GM20000 (cell line): ENCODE measurements at places on chromosomes 1 and 21.

- no peak for DNase-seq
Observed at GRCh38 chr1:193558491-193559028, 372.1 kb upstream of the B3GALT2 start.

DNA sequence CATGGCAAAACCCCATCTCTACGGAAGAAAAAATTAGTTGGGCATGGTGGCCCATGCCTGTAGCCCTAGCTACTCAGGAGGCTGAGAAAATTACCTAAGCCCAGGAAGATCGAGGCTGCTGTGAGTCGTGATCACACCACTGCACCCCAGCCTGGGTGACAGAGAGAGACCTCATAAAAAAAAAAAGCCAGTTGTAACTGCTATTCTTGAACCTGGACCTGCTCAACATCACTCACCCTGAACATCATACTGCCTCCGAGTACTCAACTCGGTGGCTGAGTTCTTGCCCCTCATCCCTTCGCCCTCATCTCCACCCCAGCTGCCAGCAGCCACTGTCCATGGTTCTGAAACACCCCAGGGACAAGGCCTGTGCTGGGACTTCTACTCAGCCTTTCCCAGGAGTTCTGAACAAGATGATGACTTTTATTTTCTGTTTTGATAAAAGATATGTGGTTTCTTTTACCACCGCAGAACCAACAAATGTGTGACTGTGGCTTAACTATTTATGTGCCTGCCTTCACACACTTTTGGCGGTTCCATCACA lies 5.4 kb upstream of the DISP3 start:
- no peak for DNase-seq

- DNase-seq, result no peak
Observed at GRCh38 chr1:217542136-217542777, 88.6 kb downstream of the GPATCH2 start.

DNA sequence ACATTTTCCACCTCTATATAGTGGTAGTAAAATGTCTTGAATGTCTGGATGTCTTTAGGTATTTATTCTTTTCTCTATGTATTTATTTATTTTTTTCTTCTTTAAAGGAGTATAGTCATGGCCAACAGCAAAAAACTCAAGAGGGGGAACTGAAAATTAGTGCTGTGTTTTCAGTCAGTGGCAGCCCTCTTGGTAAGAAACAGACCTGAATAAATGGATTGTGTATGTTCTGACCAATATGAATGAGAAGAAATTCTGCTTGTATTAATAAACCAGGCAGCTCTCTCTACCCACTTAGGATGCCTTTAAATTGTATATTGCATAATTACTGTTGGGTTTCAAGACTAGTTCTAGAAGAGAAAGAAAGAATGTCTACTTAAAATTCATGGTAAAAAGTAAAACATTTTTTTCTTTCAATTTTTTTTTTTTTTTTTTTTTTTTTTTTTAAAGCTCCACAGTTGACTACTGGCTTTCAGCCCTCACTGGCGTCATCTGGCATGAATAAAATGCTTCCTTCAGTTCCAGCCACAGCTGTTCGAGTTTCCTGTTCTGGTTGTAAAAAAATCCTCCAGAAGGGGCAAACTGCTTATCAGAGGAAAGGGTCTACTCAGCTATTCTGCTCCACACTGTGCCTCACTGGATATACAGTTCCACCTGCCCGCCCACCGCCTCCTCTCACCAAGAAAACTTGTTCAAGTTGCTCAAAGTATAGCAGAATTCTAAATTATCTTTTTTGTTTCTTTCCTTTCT lies 101.6 kb downstream of the ZMYM4 start:
- DNase-seq, result no peak

DNA sequence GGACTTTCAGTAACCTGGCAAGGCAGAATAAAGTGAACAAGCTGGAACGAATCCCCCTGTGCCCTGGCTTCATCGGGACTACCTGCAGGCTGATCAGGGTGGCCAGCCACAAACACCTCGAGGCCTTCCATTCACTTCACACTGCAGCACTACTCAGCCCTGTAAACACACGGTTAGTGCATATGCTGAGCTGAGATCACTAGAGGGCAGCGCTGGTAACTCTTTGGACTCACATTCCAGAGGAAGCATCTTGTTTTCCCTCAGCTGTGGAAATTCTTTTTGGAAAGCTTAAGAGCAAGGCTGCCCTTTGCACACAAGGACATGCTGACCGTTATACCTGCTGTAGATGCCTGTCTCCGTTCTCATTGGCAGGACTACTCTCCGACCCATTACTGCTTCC lies 32.1 kb downstream of the PCSK9 start:
- DNase-seq, result no peak

DNA sequence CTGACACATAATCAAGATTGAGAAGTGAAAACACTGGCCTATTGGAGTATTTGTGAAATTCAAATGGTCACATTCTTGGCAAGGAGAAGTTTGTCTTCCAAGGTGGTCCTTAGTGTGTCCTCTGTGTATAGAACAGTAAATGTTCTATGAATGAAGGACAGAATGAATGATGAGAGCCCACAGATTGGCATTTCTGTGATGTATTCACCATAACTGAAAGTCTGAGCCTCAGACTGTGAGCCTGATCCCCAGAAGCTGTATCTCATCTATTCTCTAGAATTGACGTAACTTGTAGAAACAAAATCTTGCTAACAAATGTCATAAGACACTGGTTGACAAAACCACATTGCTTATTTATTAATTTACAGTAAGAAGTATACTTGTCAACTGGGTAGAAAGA lies 111.5 kb upstream of the ETV3 start:
- DNase-seq, result no peak

GRCh38 chr1:66271904-66272254 lies 262.1 kb upstream of the SGIP1 start:
- no peak for DNase-seq

- no peak for DNase-seq
Observed at GRCh38 chr21:39885119-39885848, 18.0 kb downstream of the PCP4 start.

DNA sequence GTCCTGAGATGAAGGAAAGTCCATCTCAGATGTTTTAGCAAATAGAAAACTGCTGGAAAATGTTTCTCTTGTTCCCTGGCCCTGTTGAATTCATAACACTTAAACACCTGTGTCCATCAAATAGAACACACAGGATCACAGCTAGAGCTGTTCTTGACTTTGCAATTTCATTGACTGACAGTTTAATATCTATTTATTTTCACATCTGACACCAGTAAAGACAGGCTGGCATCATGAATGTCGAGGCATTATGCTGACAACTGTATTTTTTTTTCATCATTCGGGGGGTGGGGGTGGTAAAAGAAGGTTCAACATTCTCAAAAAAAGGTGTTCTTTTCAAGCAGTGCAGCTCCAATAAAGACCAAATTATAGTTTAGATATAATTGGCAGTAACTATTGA lies 591.2 kb upstream of the PTBP2 start:
- no peak for DNase-seq

DNA sequence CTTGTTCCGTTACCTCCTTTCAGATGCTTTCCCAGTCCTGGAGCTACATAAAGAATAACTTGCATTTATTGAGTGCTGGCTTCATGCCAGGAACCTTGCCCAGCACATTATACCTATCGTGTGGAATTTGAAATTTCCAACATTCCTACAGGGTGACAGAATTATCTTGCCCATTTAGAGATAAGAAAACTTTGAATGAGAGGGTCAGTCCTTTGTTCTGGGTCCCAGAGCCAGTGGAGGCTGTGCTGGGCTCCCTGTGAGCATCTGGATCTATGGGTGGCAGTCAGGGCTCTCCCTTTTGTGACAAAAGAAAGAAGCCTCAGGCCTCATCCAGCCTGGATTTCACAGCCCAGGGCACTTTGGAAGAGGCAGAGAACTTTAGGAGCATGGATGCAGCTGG lies 3.2 kb downstream of the GSTM4 start:
- DNase-seq, result no peak

DNA sequence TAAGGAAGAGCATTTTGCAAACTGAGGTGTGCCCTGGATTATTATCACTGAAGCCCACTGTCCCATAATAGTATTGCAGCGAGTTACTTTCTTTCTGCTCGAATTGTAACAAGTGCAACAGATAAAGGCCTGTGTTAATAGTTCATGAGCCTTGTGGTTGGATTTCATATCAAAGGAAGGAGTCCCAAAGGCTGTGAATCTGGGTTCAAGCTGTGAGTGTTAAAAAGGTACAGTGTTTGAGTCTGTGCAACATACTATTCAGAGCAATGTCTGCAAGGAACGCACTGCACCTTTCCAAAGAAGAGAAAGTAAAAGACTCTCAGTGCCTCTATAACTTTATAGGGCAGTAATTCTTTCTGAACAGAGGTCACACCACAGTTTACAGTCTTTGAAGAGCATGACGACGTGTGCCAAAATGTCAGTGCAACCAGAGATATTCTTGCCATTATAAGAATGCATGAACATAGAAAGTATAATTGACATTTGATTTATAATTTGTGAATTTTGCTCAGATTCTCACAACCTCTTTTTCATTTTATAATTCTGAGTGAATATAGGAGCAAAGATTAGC lies 79.1 kb downstream of the CDC7 start:
- no peak for DNase-seq

- DNase-seq, result no peak
Observed at GRCh38 chr1:20685099-20685662, 24.0 kb upstream of the DDOST start.

- DNase-seq, result no peak
Observed at GRCh38 chr1:83942914-83943313, 56.0 kb downstream of the TTLL7 start.

GRCh38 chr1:54978528-54979326 lies 1.7 kb upstream of the TMEM61 start:
- DNase-seq, result no peak

DNA sequence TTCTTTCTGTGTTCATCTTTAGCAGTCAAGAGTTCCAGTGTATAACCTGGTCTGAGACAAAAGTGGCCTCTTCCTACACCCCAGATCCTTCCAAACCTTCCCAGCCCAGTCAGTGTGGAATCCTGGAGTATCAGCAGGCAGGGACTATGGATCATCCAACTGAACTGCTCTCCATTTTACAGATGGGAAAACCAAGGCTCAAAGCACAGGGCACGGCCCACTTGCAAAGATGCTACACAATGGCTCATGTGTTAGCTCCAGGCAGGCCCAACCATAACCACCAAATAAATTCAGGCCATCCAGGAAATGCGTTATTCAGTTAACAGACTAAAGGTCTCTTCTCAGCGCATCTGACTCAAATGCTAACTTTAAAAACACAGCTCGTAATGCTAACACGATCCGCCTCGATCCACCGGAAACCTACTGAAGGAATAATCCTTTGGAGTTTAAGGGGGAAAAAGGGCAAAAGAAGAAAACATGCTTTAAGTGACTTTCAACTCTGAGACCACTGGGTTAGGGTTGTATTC lies 7.1 kb downstream of the GLIS1 start:
- no peak for DNase-seq

DNA sequence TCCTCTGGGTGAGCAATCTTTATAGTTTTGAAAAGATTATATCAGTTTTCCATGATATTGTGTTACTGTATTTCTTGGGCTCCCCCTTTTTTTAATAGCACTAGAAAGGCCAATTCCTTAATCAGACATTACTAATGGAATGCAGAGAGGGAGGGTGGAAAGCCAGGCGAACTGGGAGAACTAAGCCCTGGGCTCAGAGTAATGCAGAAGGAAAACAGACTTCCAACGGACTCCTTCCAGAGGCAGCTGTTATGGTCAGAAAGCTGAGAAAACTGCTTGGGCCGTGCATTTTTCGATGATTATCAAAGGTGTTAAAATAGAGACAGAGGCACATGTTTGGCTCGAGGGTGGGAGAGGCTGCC lies 206.3 kb downstream of the FOXD2 start:
- DNase-seq, result no peak

DNA sequence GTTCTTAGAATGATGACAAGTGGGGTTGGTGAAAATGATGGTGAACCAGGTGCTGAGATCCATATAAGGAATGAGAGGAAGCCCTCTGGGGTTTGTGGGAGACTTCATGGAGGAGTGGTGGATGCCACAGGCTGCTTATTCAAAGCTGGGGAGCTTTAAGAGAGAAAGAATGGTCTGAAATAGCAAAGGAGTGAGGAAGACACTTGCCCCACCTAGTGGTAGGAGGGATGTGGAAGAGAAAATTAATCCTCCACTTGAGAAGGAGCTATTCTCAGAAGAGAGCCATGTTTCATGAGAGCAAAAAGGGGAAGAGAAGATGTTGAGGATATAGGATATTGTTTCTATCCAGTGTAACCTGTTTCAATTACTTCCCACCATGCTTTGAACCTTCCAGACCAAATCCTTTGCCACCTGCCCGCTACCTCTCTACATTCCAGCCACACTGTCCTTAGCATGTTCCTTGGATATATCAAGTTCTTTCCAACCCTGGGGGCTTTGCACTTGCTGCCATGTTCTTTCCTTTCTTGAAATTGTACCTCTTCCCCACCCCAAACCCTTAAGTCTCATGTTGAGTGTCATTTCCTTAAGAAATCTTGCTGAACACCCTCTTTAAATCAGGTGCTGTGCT lies 19.6 kb upstream of the ZNF648 start:
- peak; percentile 52 for DNase-seq

DNA sequence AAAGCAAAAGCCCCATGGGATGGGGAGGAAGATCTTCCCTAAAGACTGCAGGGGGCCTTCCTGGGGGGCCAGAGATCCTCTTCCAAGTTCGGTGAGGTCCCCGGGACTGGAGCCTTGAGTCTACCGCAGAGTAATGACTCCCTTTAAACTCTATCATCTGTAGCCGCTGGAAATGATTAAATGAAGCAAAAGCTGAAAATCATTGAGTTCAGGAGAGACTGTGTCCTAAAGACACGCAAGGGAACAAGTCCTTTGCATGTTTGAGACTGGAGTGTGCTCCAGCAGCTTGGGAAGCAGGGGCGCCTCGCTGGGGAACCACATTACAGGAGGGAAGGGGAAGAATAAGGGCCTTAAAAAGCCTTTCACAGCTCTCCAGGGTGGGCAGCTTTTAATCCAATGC lies 70.2 kb downstream of the WDR4 start:
- DNase-seq, result no peak

DNA sequence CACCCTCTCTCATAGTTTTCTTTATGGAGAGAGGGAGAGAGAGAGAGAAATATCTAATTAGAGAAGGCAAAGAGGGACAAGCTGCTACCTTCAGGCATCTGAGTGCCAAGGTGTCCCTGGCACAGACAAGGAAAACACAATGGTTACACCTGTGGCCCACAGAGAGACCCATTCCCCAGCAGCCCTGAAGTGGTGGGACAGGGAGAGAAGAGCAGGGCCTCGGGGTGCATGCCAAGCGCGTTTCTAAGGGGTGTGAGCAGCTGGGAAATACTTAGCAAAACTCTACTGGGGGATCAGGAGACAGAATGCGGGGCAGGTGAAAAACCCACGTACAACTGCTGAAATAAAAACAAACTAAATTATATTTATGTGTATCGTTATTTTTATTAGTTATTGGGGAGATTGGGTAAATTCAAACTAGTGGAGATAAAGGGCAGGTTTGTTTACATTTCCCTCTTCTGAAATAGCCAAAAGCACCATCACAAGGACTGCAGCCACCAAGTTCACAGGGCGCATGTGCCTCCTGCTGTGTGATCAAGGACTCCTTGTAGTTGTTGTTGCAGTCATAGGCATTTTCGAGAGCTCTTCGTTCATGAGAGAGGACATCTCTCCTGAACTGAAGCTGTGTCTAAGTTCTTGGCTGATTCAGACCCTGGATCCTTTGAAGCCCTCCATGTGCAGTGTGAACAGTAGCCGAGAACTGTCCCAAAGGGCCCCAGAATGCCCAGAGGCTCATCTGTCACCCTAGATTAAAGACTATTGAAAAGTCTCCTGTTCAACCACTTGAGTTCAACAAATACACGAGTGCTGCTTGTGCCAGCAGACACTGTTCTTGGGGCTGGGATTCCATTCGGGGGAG lies 737 bp upstream of the SERPINC1 start:
- no peak for DNase-seq
